ENCODE measurements at places on chromosomes 16 and 17.

DNA sequence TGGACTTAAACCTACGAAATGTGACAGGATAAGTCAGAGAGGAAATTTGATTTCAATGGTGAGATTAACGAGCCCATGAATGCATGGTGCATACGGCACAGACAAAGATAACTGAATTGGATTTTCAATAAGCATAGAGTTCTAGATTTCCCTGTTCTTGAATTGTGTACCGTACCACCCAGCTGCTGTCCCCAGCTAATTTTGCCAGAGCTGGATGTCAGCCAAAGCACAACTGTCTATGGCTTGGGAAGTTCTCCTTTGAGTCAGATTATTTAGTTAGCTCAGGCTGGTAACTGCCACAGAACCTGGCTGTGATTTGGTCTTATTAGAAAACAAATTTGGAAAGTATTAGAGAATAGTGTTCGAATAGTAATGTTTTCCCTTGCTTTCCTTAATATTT, 143.1 kb downstream of the CDH13 start:
- DNase-seq = no peak

DNA sequence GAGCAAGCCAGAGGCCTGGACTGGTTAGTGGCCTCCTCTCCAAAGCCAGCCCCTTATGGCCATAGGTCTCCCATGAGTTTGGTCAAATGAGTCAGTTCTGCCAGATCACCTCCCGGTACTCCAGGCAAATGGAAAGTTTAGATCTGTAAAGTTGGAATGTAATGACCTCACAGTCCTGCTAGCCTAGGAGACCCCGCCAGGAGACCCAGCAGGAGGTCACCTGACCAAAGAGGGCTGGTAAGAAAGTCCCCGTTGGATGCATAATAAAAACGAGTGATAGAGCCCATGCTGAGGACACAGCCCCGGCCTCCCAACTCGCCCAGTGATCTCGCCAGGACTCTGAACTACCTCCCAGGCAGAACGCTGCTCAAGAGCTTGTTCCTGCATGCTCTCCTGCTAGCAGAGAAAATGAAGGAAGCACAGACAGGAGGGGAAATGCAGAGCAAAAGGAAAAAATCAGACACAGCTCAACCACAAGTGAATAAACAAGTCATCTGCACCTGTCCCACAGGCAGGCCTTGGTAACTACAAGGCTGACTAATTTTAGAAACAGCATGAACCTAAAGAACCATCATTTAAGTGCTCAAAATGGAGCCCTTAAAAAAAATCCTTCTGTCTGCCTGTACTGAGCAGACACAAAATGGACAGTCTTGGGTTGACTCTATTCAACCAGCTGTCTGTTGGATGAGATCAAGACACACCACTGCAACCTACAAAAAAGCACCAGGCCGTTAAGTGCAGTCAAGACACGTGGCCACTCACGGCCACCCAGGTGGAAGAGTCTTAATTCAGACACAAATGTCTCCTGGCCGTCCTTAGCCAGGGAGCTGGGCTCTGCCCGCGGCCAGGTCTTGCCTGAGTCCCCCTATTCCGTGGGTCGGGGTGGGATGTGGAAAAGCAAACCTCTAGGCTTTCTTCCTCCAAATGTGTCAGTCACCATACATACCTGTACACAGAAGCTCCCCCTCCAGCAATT, 9.2 kb downstream of the CDIP1 start:
- DNase-seq = no peak

DNA sequence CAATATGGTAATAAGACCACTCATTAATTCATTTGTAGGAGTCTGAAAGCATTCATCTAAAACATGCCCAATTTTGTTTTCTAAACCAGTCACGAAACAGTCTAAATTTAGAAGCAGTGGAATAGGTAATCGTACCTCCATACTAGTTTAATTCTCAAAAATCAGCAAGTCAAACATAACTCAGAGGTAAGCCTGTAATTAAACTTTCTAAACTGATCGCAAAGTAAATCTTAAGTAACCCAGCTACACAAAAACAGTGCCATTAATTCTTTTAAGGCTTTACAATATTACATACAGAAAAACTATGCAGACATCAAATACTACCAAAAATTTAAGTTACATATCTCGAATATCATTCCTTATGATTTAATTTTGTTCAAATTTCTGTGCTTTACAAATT, 31.4 kb downstream of the YWHAE start:
- no peak for DNase-seq

GRCh38 chr17:41329279-41329948, 13.9 kb upstream of the KRTAP17-1 start:
- DNase-seq = no peak

DNA sequence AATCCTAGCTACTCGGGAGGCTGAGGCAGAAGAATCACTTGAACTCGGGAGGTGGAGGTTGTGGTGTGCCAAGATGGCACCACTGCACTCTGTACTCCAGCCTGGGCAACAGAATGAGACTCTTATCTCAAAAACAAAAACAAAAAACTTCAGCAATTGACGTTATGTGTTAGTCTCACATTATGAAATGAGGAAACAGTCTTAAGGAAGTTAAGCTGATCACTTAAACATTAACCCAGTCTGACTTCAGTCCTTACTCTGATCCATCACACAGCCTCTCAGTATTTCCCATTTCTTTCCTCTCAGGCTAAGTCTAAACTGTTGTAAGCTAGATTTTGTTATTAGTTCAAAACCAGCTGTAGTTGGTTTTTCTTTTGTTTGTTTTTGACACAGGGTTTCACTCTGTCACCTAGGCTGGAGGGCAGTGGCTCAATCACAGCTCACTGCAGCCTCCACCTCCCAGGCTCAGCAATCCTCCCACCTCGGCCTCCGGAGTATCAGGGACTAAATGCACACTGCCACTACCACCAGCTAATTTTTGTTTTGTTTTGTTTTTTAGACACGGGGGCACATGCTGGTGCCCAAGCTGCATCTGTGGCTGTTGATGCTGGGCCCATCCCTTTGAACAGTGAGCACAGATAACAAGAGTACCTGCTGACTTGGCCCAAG, 6.3 kb downstream of the JPT1 start:
- no peak for DNase-seq

- no peak for DNase-seq
Observed at GRCh38 chr17:51046514-51047384, 73.9 kb downstream of the SPAG9 start.

DNA sequence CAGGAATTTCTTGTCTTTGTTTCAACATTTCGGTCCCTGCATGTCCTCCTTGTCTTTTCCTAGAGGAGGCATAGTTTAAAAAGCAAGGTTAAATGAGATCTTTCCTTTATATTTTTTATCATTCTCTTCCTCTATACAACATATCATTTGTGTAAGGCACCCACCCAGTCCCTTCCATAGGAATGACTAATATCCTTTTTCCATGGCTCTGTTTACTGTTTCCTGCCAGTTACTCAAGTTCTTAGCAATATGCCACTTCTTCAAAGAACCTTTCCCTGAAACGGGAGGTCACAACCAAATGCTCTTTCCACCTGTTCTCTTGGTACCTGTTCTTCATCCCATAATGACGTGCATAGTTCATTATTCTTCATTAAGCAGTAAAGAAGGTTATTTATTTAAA, 1237.1 kb upstream of the GOT2 start:
- no peak for DNase-seq

GRCh38 chr17:14297161-14297851, 3.6 kb upstream of the HS3ST3B1 start:
- no peak for DNase-seq

Data from stimulated activated CD4-positive, alpha-beta T cell treated with anti-CD3 and anti-CD28 coated beads, Interleukin-12 subunit alpha, Interleukin-12 subunit beta, amount 100 ng/mL, for 24 hours (primary cell).